Vagina (tissue), 2 donors: ENCODE measurements at places on chromosomes 11 and 22.

GRCh38 chr11:1567721-1568100, 4.4 kb downstream of the DUSP8 start:
- no peak for DNase-seq

- no peak for DNase-seq
Measured at GRCh38 chr22:19710769-19711106, 3.6 kb upstream of the SEPTIN5 start.

- DNase-seq, result no peak
Measured at GRCh38 chr11:2138431-2139122, 612 bp downstream of the IGF2 start.

DNA sequence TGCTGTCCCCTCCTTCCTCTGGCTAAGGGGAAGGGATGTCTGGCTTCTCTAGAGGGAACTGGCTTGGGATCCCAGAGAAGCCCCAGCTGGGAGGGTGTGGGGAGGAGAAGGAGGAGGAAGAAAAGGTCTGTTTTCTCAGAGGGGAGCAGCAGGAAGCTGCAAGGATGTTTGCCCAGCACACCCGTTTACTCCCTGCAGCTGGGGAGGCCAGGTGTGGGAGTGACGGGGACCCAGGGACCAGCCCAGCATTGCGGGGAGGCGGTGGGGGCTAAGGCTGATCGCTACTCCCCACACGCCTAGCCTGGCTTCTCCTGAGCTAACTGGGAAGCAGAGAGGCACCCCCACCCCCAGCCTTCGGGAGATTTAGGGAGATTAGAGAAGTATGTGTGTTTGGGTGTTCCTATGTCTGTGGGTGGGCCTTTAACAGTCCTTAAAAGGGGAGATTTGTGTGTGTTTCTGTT, 3.9 kb downstream of the CREB3L1 start:
- DNase-seq, result no peak

GRCh38 chr22:48798281-48799226, 1029.1 kb downstream of the BRD1 start:
- DNase-seq, result peak; percentile 34

DNA sequence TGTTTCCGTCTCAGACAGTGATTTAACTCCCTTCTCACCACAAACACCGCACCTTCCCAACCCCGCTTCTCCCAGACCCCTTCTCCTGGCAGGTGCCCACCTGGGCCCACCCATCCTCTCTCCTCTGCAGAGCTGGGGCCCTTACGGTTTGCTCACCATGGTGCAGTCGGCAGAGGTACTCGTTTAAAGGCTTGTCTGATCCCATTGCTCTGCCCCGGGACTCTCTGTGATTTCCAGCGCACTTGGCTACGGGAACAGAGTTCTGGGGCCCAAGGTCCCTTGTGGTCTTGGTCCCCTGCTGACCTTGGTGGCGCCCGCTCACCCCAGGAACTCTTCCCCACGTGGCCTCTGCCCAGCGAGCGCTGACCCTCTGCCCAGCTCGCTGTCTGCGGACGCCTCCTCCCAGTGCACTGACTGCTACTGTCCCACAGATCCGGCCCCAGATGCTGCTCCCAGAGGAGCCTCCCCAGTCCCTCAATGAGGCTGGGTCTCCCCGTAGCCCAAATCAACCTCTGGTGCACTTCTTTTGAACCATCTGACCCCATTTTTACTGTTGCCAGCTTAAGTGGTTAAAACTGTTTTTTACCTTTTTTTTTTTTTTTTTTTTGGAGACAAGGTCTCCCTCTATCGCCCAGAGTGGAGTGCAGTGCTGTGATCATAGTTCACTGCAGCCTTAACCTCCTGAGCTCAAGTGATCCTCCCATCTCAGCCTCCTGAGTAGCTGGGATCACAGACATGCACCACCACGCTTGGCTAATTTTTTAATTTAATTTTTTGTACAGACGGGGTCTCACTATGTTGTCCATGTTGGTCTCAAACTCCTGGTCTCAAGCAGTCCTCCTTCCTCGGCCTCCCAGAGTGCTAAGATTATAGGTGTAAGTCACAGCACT, 21.3 kb upstream of the CTSD start:
- DNase-seq, result no peak

DNA sequence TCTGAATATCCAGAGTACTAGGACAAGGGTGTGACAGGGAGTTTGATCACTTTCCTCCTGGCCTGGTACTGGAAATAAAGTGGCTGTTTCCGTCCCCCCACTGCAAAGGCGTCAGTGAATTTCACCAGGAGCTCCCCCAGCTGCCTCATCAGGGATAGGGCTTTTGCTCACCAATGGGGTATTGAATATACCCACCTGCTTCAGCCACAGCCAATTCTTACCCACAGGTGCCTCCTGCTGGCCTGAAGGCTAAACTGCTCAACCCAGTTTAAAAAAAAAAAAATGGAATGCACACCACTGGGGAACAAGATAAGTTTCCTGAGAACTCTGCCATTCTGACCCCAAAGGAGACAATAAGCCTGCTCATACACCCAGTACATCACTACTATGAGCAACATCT, 65.3 kb upstream of the MS4A8 start:
- no peak for DNase-seq

- no peak for DNase-seq
Measured at GRCh38 chr11:88484873-88485621, 147.5 kb upstream of the CTSC start.

DNA sequence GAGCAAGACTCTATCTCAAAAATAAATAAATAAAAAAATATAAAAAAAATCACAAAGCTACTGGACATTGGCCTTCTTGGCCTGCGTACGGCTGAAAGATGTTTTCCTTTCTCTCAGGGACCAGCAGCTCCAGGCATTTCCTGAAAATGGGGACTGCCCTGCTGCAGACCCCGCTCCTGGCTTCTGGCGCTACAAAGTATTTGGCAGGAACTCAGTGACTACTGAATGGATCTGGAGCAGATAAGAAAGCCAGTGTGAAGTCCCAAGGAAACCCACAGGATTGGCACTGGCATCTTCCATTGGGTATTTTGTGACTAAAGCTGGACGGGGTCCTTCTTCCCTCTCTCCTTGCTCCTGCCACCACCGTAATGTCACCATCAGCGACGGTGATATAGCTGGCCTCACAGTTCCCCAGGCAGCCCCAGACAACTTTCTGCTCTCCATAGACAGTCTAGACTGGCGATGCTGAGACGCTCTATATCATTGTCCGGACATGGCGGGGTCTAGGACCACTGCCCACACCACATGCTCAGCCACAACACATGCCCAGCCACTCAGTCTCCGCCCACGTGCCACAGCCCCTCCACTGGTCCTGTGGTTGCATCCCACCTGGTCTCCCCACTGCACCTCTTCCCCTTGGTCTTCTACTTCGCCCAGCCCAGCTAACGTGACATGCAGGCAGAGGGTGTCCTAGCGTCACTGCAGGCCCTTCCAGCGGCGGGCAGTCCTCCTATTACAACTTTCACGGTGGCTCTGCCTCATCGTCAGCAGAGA, 22.7 kb upstream of the YPEL1 start:
- DNase-seq, result no peak

GRCh38 chr11:37353192-37353591, 755.2 kb upstream of the RAG2 start:
- no peak for DNase-seq

- no peak for DNase-seq
Measured at GRCh38 chr22:40322021-40322420, 24.3 kb upstream of the ADSL start.

- peak; percentile 82 for DNase-seq
Measured at GRCh38 chr22:48051796-48052620, 1289.6 kb downstream of the TBC1D22A start.

DNA sequence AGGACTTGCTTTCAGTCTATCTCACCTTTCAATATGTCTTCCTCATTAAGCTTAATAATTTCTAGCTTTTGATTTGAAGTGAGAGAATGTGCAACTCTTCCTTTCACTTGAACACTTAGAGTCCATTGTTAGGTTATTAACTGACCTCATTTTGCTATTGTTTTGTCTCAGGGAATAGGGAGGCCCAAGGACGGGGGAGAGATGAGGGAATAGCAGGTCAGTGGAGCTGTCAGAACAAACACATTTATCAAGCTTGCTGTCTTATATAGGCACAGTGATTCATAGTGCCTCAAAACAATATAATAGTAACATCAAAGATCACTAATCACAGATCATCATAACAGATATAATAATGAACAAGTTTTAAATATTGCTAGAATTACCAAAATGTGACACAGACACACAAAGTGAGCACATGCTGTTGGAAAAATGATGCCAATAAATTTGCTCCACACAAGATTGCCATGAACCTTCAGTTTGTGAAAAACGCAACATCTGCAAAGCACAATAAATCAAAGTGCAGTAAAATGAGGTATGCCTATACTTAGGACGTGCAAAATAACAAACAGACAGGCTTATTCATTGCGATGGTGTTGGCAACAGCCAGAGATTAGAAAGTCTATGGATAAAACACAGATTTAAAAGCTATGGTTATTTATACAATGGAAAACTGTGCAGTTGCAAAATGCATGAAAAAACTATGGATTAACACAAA, 106.3 kb upstream of the TEAD1 start:
- no peak for DNase-seq

DNA sequence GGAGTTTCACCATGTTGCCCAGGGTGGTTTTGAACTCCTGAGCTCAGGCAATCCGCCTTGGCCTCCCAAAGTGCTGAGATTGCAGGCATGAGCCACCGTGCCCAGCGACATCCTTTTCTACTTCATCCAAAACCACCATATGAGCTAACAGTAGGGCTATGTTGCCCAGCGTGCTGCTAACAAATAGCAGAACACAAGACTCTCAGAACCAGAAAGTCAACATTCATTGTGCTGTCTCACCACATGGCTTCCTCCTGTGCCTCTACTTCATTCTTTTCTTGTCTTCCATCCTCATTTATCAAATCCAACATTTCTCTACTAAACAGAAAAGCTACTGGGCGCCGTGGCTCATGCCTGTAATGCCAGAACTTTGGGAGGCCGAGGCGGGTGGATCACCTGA, 12.0 kb upstream of the DENND5A start:
- DNase-seq, result no peak

- no peak for DNase-seq
Measured at GRCh38 chr11:131389582-131389981, 19.2 kb downstream of the NTM start.

DNA sequence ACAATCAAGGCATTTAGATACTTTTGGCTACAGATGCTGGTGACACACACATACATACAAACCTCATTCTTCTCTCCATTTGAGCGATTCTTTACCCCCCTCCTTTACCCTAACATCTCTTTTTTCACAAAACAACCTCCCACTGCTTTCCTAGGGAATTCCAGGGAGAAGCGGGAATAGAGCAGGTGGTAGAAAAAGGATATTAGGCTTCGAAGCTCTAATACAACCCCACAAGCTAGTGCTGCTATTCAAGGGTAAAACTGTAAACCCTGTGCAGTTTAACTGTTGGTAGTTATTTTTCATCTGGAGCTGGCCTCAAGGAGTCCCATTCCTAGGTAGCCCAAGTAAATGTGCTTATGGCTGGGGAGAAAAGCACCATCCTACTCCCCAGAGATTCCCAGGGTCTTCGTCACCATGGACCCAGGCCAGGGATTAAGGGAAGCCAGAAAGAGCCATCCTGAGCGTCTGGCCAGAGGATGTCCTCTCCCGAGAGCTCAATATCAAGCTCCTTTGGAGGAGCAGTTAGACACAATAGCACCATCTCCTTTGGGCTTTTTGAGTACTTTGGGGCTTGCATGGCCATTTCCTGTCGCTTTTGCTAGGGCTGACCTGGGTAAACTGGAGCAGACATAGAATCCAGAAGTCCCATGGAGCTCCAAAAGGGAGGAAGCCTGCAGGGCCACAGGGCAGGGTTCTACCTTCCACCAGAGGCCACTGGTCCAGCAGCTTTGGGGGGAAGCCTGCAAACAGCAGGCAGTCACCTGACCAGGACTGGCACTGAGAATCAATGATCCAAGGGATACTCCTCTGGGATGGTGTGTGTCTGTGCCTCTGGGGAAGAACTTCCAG, 3.1 kb downstream of the MAML2 start:
- DNase-seq, result no peak

- DNase-seq, result no peak
Measured at GRCh38 chr22:36722055-36722454, 18.5 kb upstream of the CACNG2 start.

DNA sequence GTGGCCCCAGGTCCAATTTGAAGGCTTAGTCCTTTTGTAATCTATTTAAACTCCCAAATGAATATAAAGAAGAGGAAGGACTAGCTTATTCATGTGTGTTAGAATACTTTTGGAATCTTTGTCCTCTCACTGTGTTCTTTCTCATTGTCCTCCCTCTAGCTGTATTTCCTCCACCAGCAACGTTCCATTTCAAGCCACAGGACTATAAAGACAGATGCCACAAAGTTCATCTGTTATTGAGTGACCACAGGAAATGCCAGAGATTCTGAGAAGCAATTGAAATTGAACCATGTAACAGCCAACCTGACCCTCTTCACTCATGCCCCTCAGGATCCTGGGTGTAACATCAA, 336.6 kb upstream of the API5 start:
- no peak for DNase-seq

- DNase-seq, result peak; percentile 93
Measured at GRCh38 chr11:45930951-45931570, 8.6 kb downstream of the LARGE2 start.

DNA sequence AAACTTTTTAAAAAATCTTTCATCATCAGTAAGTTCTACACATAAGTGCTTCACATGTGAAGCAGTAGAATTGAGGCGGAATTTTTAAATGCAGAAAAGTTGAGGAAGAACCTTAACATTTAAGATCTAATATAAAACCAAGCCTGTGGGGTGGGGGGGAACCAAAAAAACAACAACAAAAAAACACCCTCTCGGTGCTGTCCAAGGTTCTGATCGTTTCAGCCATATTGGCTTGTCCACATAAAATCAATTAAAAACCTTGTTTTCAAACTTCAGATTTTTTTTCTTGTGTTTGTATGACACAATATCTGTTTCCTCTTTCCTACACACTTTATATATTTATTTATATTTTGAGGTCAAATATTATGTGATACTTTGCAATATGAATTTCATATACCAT, 130.0 kb downstream of the WNT7B start:
- DNase-seq, result no peak

DNA sequence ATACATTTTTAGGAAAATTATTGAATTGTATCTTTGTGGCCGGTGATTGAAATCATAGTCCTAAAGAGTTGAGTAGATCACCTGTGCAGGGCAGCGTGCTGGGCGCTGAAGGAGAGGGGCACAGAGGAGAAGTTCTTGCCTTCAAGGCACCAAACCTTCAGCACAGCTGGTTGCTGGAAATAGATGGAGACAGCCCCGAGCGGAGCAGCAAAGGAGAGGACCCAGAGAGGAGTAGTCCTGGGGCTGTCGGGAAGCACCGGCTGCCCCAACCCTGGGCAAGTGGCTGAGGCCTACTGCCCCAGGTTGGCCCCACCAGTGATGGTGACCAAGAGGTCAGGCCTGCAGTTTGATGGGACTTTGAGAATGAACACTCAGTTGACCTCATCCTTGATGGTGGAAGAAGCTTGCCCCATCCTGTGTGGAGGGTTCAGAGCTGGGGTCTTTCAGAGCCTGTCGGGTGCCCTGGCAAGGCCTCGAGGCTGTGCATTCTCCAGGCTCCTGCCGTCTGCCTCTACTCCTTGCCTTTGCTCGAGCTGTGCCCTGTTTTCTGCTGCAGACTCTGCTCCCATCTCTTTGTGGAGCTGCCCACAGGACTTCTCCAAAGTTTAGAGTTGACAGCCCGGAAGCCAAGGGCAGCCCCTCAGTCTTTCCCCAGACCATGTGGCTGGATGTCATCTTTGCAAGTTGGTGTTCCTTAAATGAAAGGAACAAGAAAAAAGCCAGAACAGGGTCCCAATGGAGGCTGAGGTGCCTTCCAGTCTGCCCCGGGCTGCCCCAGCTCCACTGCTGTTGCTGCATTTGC, 285.1 kb downstream of the TBC1D22A start:
- DNase-seq, result no peak

- DNase-seq, result no peak
Measured at GRCh38 chr11:126440792-126441514, 85.5 kb downstream of the ST3GAL4 start.
